ENCODE measurements at places on chromosomes 7 and 10.

DNA sequence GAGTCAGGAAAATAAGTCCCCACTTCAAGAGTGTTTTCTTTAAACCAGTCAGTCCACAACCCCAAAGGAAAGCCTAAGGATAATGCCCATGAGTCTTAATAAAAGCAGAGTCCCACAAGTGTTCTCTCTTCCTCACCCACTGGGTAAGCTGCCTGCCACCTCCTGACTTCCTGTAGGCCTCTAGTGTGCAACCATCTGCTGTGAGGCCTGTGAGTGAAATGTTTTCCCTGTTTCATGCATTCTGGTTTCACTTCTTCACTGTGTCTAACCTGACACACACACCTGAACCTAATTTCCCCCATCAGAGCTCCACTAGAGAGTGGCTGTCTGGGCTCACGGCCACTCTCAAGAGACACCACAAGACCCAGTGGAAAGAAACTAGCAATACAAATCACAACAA, 38.9 kb upstream of the GDF10 start:
- peak overlapping the region; percentile 55 for H3K27ac ChIP-seq
- no peaks in the 10 kb centered on the region for H3K27me3 ChIP-seq
- no peaks in the 10 kb centered on the region for H3K36me3 ChIP-seq
- no peak overlapping the region for H3K4me3 ChIP-seq

- no peaks in the 10 kb centered on the region for H3K36me3 ChIP-seq
- no peak overlapping the region for H3K27ac ChIP-seq
- no peak for DNase-seq
- H3K4me3 ChIP-seq, result no peak overlapping the region
- no peaks in the 10 kb centered on the region for H3K27me3 ChIP-seq
Measured at GRCh38 chr10:10714327-10714726, 303.3 kb upstream of the CELF2 start.

DNA sequence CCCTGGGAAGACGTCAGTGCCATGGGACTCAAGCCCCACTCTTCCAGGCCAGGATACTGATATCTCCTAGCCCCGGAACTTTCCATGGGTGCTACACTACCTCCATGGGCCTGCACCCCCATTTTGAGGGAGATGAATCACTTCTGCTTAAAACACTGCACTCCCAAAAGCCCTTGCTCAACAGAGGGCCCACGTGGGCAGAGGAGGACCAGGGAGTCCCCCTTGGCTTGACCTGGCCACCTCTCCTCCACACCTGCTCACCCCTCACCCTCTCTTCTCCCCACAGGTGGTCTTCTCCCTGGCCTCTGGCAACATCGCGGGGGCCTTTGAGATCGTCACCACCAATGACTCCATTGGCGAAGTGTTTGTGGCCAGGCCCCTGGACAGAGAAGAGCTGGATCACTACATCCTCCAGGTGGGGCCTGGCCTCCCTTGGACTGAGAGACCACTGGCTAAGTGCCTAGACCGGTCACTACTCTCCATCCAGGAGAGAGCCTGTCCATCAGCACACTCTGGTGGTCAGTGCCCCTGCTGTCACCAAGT, 19.9 kb upstream of the C10orf105 start:
- no peak overlapping the region for H3K4me3 ChIP-seq
- peaks cover 87% of the 10 kb centered on the region for H3K4me1 ChIP-seq
- DNase-seq, result no peak
- no peaks in the 10 kb centered on the region for H3K27me3 ChIP-seq

- H3K27ac ChIP-seq, result no peak overlapping the region
Measured at GRCh38 chr7:155560982-155561686, 14.8 kb upstream of the CNPY1 start.

GRCh38 chr10:121526801-121527221, 71.4 kb downstream of the FGFR2 start:
- no peak overlapping the region for H3K27ac ChIP-seq
- no peaks in the 10 kb centered on the region for H3K4me1 ChIP-seq
- no peaks in the 10 kb centered on the region for H3K36me3 ChIP-seq
- no peak overlapping the region for H3K4me3 ChIP-seq
- H3K27me3 ChIP-seq, result no peaks in the 10 kb centered on the region

All from effector memory CD4-positive, alpha-beta T cell (primary cell).